ENCODE measurements at places on chromosomes 4 and X. TPM values are rescaled to one million over a fixed set of nuclear protein-coding genes. Genes with fewer than 3 reads are reported as not detected.

NIPAL1 gene
- total RNA-seq = 1.3 TPM

CSTF2 gene
- 18.8 TPM for total RNA-seq

UGT2B11 gene
- total RNA-seq = not detected

TREX2 gene
- total RNA-seq = 1.9 TPM

SPINK2 gene
- not detected for total RNA-seq

SMIM9 gene
- total RNA-seq = not detected

HS3ST1 gene
- total RNA-seq = 10.0 TPM

PABPC5 gene
- total RNA-seq = 8.1 TPM

DHX15 gene
- total RNA-seq = 280 TPM

UFSP2 gene
- 38.5 TPM for total RNA-seq

FAM47A gene
- not detected for total RNA-seq

FATE1 gene
- total RNA-seq = not detected

ASB9 gene
- total RNA-seq = 1.6 TPM

PTTG2 gene
- total RNA-seq = not detected

MSANTD1 gene
- 11.0 TPM for total RNA-seq

CCSER1 gene
- 336 TPM for total RNA-seq

ADAMTS3 gene
- 15.3 TPM for total RNA-seq

RAB39B gene
- 27.2 TPM for total RNA-seq

Measured in parietal lobe (tissue), 2 donors.